ENCODE measurements at places on chromosomes 1 and 21.
A peak's percentile ranks its signal among the peaks of the same experiment; 100 is the strongest.

DNA sequence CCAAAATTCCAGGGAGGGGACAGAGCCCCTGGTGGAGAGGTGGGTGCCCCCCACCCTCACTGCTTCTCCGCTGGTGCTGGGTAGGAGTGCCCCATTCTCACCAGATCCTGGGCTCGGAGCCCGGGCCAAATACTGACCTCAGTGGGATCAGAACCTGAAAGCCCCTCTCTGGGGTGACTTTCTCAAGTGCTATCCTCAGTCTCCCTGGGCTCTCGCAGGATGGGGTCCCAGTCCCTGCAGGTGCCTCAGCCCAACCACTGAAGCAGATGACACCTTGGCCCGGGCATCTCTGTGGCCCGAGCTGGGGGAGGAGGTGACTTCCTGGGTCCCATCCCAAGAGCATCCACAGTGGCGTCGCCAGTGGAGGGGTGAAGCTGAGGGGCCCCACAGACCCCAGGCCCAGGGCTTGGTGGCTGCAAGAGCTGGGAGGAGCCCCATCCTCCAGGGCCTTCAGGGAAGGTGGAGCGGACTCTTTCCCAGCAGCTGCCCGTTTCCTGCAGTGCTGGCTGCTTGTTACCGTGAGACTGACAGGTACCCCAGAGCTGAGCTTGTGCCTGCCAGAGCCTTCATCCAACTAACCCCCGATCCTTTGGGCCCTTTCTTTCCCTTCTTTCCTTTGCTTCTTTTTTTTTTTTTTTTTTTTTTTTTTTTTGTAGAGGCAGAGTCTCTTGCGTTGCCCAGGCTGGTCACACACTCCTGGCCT, 3.9 kb upstream of the FNDC10 start:
- H3K27ac ChIP-seq, result no peak overlapping the region
- H3K36me3 ChIP-seq, result no peaks in the 10 kb centered on the region
- no peak for DNase-seq

DNA sequence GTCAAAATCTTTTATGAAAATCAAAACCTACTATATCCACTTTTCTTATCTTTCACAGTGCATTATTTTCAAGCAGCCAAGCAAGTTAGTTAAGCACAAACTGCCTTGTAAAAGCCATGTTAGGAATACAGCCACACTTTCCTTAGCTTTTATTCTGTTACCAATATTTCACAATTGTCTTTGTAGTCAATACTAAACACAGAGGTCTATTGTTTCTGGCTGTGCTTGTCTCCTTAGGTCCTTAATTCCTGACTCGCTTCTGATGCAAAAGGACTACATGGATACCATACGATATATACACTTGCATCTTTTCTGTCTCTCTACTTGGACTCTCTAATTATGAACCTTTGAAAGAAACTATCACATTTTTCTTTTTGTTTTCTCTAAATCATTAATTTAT, 331.8 kb downstream of the NEGR1 start:
- H3K4me1 ChIP-seq, result no peaks in the 10 kb centered on the region
- H3K27ac ChIP-seq, result peak overlapping the region; percentile 36

DNA sequence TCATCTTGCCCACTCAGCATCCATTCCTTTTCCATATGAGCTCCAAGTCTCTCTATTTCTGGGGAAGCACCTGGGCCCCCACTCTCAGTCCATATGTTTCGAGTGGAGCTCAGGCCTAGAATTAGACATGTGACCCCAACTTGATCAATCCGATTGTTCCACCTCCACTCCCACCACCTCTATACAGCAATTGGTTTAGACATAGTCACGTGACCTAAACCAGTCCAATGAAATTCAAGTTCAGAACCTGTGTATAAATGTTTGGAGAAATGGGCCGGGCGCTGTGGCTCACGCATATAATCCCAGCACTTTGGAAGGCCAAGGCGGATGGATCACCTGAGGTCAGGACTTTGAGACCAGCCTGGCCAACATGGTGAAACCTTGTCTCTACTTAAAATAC, 29.6 kb upstream of the CLIC4 start:
- H3K27ac ChIP-seq, result no peak overlapping the region
- no peak overlapping the region for H3K4me3 ChIP-seq
- no peaks in the 10 kb centered on the region for H3K4me1 ChIP-seq
- H3K27me3 ChIP-seq, result no peaks in the 10 kb centered on the region
- no peak for DNase-seq

GRCh38 chr1:83810144-83810543, 188.8 kb downstream of the TTLL7 start:
- no peaks in the 10 kb centered on the region for H3K4me1 ChIP-seq
- H3K36me3 ChIP-seq, result no peaks in the 10 kb centered on the region
- no peak overlapping the region for H3K27ac ChIP-seq
- no peak for DNase-seq
- no peaks in the 10 kb centered on the region for H3K27me3 ChIP-seq

- no peaks in the 10 kb centered on the region for H3K27me3 ChIP-seq
- no peak for DNase-seq
- no peak overlapping the region for H3K4me3 ChIP-seq
- no peak overlapping the region for H3K27ac ChIP-seq
- H3K36me3 ChIP-seq, result no peaks in the 10 kb centered on the region
- H3K4me1 ChIP-seq, result no peaks in the 10 kb centered on the region
Observed at GRCh38 chr1:157235307-157235706, 97.1 kb upstream of the ETV3 start.

GRCh38 chr1:230509281-230509977, 83.3 kb upstream of the PGBD5 start:
- no peaks in the 10 kb centered on the region for H3K36me3 ChIP-seq
- no peak overlapping the region for H3K27ac ChIP-seq
- H3K4me1 ChIP-seq, result peaks cover 3% of the 10 kb centered on the region
- peak; percentile 23 for DNase-seq
- H3K4me3 ChIP-seq, result no peak overlapping the region
- H3K27me3 ChIP-seq, result no peaks in the 10 kb centered on the region

GRCh38 chr1:220330265-220330664, 58.0 kb upstream of the RAB3GAP2 start:
- no peaks in the 10 kb centered on the region for H3K4me1 ChIP-seq
- no peaks in the 10 kb centered on the region for H3K36me3 ChIP-seq
- no peaks in the 10 kb centered on the region for H3K27me3 ChIP-seq
- no peak for DNase-seq

DNA sequence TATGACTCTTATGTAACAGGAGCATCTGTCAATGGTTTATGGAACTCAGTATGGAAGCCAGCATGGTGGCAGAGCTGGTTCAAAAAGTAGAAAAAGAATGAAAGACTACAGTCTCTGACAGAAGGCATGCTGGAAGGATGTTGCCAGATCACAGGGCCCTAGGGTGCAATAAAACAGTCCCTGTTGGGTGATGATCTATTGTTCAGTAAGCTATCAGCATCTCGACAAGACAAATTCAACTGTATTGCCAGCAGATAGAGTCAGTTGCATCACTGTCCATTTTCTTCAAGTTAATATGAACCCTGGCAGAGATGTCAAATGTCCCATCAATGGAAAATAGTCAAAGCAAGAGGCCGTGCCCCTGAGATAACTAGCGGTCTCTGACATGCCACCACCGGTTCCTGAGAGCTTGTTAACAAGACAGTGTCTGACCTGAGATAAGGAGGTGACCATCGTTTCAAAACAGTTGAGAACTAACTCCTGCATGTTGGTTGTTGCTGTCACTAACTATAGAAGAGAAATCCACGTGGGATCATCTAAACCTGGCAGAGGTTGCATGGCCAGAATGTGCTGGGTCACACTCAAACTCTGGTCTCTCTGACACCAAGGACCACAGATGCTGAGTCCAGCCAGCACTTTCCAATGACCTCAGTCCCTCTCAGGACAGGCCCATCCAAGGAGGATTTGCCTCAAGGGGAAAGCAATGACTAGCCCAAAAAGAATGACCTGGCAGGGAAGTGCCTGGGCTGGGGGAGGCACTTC, 125.9 kb downstream of the RIPK4 start:
- H3K4me1 ChIP-seq, result peaks cover 4% of the 10 kb centered on the region
- no peaks in the 10 kb centered on the region for H3K36me3 ChIP-seq
- no peak overlapping the region for H3K4me3 ChIP-seq
- H3K27me3 ChIP-seq, result peaks cover 11% of the 10 kb centered on the region
